ENCODE measurements at places on chromosomes 1 and 21.

GRCh38 chr21:19523061-19523460, 1119.5 kb upstream of the TMPRSS15 start:
- no peak for DNase-seq

GRCh38 chr1:161182214-161182613, 4.9 kb upstream of the B4GALT3 start:
- no peak for DNase-seq

GRCh38 chr1:31264790-31265386, 25.2 kb upstream of the NKAIN1 start:
- no peak for DNase-seq

- DNase-seq: no peak
These were observed 408.8 kb downstream of the MATN1 start for GRCh38 chr1:30314591-30314990.

GRCh38 chr1:40650075-40650474, 15.4 kb downstream of the RIMS3 start:
- peak; percentile 43 for DNase-seq

DNA sequence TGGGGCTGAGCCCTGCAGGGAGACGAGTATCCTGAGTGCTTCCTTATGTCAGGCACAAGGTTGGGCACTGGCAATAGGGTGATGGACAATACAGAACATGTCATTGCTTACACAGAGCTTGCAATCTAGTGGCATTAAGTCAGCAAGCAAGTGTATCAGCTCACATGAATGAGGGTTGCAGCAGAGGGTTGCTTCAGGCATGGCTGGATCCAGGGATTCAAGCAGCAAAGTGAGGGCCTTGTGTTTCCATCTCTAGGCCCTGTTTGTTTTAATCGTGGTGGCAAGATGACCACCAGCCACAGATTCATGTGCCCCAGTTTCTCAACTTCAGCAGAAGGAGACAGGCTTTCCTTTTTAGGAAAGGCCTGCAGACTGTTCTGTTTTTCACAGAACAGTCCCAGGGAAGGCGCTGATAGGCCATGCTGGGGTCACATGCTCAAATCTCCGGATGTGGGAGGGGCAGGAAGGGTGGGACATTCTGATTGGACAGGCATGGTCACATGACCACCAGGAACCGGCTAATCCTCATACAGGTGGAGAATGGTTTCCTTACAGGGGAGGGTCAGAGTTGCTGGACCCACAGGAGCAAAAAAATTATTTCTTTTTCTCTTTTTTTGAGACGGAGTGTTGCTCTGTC, 14.4 kb downstream of the PLOD1 start:
- peak; percentile 62 for DNase-seq

DNA sequence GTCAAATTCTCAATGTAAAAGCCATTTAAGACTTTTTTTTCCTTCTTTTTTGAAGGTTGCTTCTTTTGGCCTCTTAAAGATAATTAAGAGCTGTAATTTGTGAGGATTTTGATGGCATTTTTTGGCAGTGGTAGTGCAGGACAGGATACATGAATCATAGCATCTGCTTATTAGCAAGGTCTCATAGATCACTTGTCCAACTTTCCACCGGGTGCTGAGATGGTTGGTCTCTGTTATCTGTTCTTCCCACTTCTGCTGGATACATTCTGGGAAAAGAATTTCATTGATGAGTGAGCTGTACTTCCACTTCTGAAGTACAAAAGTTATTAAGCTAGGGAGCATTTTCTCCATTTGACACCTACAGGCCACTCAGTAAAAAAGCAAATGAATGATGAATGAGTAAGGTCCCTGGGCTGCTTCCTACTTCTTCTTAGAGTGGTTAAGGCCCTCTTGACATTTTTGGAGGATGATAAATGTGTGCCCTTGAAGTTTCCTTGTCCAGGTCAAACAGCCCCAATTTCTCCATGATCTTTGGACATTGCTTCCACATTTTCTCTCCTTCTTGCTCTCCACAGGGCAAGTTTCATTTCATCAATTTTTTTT, 100.6 kb downstream of the ROR1 start:
- no peak for DNase-seq

- no peak for DNase-seq
These were observed 999.8 kb upstream of the NCAM2 start for GRCh38 chr21:19998453-19998852.

- DNase-seq: no peak
These were observed 34.0 kb upstream of the CRNN start for GRCh38 chr1:152448095-152448494.

GRCh38 chr1:218439541-218440295, 94.6 kb downstream of the TGFB2 start:
- no peak for DNase-seq

DNA sequence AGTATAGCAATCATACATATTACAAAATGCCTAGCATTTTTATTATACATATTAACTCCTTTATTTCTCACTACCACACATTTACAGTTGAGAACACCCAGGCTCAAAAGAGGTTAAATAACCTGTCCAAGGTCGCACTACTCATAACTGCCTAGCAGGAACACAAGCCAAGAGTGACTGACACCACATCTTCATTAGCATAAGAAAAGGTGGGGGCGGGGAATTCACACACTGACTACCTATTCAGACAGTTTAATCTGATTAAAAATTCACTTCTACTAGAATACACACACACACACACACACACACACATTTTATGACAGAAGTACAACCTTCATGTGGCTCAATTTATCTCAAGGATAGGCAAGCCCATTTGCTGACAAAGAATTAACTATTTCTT, 77.8 kb upstream of the CACHD1 start:
- no peak for DNase-seq

Data from OCI-LY7 (cell line).